ENCODE measurements at places on chromosomes 7 and 10. TPM values are rescaled to one million over a fixed set of nuclear protein-coding genes. Genes with fewer than 3 reads are reported as not detected.

Gene TMEM139
- 12.3 TPM for total RNA-seq

Gene RELN
- total RNA-seq, result 6.9 TPM

GRCh38 chr10:45403151-45403550, 29.1 kb downstream of the ALOX5 start:
- no peaks in the 10 kb centered on the region for H3K4me1 ChIP-seq
- H3K4me3 ChIP-seq, result no peak overlapping the region
- no peaks in the 10 kb centered on the region for H3K36me3 ChIP-seq
- no peak for DNase-seq
- H3K27me3 ChIP-seq, result no peaks in the 10 kb centered on the region

Gene FAM13C
- 3.8 TPM for total RNA-seq

DNA sequence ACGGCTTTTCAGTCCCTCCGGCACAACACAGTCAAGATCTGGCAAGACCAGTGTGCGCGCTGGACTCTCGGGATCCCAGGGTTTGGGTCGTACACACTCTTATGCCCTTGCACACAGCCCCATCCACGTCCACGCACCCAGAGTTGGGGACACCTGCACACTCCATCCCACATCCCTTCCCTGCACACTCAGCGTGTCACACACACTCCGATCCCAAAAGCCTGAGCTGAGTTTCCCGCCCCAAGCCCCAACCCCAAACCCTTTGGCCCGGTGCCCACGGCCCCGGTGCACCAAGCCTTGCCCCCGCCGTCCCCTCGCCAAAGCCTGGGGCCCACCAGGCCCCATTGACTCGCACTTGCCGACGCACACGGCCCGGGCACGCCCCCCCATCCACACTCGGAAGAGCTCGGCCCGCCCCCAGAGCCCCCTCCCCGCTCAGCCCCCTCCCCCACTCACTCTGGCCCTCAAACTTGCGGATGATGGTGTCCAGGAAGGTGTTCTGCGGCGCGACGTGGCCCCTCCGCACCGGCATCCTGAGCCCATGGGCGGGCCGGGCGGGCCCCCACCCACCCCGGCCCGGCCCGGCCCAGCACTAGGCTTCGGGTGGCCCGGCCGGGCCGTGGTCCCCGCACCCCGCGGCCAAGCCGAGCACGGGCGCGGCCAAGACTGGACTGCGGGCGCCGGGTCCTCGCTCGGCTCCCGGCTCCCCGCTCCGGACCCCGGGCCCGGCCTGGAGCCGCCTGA, 567 bp downstream of the KCNH2 start:
- peaks cover 7% of the 10 kb centered on the region for H3K27me3 ChIP-seq
- H3K4me3 ChIP-seq, result peak overlapping the region; percentile 54
- no peaks in the 10 kb centered on the region for H3K36me3 ChIP-seq
- peak overlapping the region; percentile 85 for H3K27ac ChIP-seq
- peaks cover 65% of the 10 kb centered on the region for H3K4me1 ChIP-seq
- no peak for DNase-seq

- no peak overlapping the region for H3K4me3 ChIP-seq
- H3K4me1 ChIP-seq, result no peaks in the 10 kb centered on the region
- no peaks in the 10 kb centered on the region for H3K27me3 ChIP-seq
- DNase-seq, result peak; percentile 38
Observed at GRCh38 chr10:130016993-130017630, 53.0 kb upstream of the EBF3 start.
